RWPE2 (cell line): ENCODE measurements at places on chromosomes 12 and 14.

DNA sequence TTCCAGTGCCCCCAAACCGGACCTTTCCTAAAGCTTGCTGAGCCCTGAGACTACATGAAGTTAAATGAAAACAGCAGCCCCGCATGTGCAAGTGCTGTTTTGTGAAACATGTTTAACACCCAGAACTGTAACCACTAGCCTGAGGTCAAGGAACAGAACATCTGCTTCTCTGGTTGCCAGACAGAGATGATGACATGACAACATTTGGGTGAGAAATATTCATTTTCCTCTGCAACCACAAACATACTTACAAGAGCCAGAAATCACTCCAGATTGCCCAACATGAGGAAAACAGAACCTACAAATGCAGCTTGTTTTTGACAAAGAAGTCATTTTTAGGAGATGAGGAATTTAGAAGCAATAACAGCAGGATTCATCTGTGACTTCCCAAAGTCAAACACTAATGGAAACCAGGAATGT, 110.4 kb downstream of the BCAT1 start:
- no peaks in the 10 kb centered on the region for H3K4me1 ChIP-seq
- H3K4me3 ChIP-seq, result no peak overlapping the region
- H3K27ac ChIP-seq, result no peak overlapping the region

- no peak overlapping the region for H3K27ac ChIP-seq
- no peaks in the 10 kb centered on the region for H3K36me3 ChIP-seq
- no peaks in the 10 kb centered on the region for H3K4me1 ChIP-seq
- no peak overlapping the region for H3K4me3 ChIP-seq
Measured at GRCh38 chr14:44453433-44454171, 53.5 kb downstream of the FSCB start.

DNA sequence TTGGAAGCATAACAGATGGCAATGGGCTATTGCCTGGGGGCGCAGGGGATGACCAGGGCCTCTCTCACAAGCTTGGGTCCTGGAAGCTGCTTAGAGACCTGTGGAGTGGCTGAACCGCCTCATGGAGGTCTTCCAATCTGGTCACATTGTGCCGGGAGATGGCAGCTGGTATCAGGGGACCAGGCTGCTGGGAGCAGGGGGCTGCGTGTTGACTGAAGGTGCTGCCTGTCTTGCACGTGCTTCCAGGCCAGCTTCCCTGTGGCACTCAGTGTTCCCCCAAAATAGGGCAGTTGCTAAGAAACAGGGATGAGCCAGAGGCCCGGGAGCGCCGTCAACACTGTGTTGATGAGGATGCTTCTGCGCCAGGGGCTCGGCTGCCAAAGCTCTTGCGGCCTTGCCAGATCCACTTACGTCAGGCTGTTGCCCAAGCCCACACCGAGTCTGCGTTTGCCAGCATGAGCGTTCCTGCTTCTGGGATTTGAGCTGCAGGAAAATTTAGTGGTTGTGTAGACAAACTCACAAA, 39.8 kb downstream of the ELK3 start:
- no peak overlapping the region for H3K27ac ChIP-seq
- DNase-seq, result peak; percentile 59
- no peak overlapping the region for H3K4me3 ChIP-seq
- H3K36me3 ChIP-seq, result peaks cover 62% of the 10 kb centered on the region
- H3K27me3 ChIP-seq, result no peaks in the 10 kb centered on the region
- H3K4me1 ChIP-seq, result peaks cover 25% of the 10 kb centered on the region

DNA sequence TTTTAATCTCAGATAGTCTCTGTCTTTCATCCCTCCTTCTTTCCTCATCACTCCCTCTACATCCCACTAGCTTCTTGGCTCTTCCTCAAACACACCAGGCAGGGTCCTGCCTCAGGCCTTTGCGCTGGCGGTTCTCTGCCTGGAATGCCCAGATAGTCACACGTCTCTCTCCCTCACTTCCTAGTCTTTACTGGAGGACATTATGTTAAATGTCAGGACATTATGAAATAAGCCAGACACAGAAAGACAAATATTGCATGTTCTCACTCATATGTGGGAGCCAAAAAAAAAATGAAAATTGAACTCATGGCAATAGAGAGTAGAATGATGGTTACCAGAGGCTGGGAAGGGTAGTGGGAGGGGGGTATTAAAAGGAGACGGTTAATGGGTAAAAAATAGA, 442.0 kb downstream of the MED13L start:
- no peak overlapping the region for H3K4me3 ChIP-seq
- H3K27me3 ChIP-seq, result no peaks in the 10 kb centered on the region
- no peaks in the 10 kb centered on the region for H3K4me1 ChIP-seq
- no peak for DNase-seq
- H3K36me3 ChIP-seq, result no peaks in the 10 kb centered on the region
- no peak overlapping the region for H3K27ac ChIP-seq

GRCh38 chr12:1197264-1198018, 206.4 kb downstream of the ERC1 start:
- H3K4me1 ChIP-seq, result peaks cover 44% of the 10 kb centered on the region
- H3K36me3 ChIP-seq, result peaks cover 19% of the 10 kb centered on the region
- H3K27me3 ChIP-seq, result no peaks in the 10 kb centered on the region
- H3K4me3 ChIP-seq, result no peak overlapping the region

GRCh38 chr14:96261053-96261452, 5.0 kb downstream of the BDKRB1 start:
- peaks cover 8% of the 10 kb centered on the region for H3K4me1 ChIP-seq
- no peaks in the 10 kb centered on the region for H3K27me3 ChIP-seq
- DNase-seq, result peak; percentile 16
- H3K4me3 ChIP-seq, result no peak overlapping the region
